ENCODE measurements at places on chromosomes 6 and 20.
A peak's percentile ranks its signal among the peaks of the same experiment; 100 is the strongest.

- DNase-seq = no peak
Measured at GRCh38 chr6:161076181-161076677, 84.7 kb downstream of the MAP3K4 start.

GRCh38 chr20:31547720-31548298, 33.6 kb downstream of the HM13 start:
- DNase-seq = no peak

- no peak for DNase-seq
Measured at GRCh38 chr6:75333676-75334200, 49.1 kb upstream of the TMEM30A start.

GRCh38 chr6:42841844-42842584, 37.4 kb upstream of the RPL7L1 start:
- no peak for DNase-seq

GRCh38 chr20:48821261-48821920, 6.4 kb downstream of the PREX1 start:
- no peak for DNase-seq

DNA sequence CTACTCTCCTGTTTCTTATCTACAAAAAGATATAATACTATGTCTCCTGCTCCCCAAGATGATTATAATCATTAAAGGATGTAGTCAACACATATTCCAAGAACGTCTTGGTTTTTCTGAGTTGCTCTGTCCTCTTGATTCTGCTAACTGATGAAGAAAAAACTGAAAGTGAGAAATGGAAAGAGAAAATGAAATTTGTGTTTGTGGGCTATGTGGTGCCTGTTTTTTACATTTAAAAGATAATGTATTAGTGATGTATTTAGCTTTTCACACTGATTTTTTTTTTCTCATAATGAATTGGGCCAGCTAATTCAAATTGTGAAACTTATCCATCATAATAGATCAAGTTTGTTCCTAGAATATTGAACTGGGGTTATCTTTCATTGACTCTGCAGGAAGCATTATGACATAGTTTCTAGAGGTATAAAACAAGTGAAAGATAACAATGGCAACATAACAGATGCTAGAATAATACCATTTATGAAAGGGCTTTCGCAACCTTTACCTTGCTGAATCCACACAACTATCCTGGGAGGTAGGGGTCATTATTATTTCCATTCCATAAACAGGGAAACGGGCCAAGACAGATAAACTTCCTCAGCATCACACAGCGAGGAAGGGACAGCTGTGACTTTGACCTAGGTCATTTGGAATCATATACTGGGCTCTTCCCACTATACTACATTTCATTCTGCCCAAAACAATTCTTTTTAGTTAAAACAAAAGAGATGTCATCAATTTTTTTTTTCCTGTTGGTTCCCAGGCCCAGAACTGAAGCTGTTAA, 336.7 kb downstream of the GJA1 start:
- DNase-seq = no peak

GRCh38 chr6:150702675-150703074, 103.0 kb downstream of the PLEKHG1 start:
- DNase-seq = no peak

- DNase-seq = no peak
Measured at GRCh38 chr6:144690133-144690532, 405.0 kb downstream of the UTRN start.

DNA sequence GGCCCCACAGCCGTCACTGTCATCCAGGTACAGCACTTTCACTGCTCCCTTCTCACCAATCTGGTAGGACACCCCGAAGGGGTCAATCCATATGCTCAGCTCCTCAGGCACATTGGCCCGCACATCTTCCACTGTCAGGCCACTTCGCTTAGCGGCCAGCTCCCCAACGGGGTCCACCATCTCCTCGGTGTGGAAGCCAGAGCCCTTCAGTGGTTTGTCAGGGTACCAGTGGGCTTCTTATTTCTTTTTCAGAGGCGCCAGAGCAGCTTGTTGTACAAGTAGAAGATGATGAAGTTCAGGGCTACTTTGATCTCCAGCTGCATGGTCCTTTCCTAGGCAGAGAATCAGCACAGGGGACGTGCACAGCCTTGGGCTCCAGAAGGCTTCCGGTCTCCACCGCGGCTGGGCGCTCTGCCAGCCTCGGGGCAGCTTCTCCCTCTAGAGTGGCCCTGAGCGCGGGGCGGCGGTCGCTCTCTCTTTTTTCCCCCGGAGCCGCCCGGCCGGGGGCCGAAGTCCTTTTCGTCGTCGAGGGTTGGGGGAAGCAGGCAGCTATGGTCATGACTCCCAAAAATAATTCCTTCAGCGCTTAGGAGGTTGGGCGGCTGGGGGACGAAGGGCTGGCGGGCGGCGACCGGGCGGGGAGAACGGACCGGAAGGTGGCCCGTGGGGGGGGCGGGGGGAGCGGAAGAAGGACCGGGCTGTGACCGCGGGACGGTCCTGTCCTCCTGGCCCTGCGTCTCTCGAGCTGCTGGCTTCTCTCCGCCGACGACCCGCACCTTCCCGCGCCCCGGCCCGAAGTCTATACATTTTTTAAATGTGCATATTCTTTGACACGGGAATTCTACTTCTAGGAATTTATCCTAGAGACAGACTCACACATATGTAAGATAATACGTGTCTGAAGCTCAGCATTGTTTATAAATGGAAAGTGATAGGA, 6.5 kb upstream of the ZSCAN9 start:
- DNase-seq = peak; percentile 60

GRCh38 chr6:14524319-14524718, 406.7 kb downstream of the CD83 start:
- DNase-seq = no peak

DNA sequence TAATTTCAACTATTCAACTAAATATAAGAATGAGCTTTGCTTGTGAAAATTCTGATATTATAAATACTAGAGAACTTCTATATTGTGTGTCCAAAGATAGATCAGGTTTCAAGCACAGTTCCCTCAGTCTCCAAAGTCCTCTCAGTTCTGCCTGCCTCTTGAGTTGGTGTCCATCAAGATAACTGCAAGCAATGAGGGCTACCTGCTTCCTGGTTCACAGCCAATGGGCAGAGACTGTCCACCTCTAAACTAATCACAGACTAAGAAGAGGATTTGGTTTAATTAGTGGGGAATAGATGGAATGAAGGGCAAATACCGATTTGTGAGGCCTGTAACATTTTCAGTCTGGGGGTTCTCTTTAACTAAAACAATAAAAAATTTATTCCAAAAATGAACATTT, 41.3 kb upstream of the LOC128125822 start:
- no peak for DNase-seq

DNA sequence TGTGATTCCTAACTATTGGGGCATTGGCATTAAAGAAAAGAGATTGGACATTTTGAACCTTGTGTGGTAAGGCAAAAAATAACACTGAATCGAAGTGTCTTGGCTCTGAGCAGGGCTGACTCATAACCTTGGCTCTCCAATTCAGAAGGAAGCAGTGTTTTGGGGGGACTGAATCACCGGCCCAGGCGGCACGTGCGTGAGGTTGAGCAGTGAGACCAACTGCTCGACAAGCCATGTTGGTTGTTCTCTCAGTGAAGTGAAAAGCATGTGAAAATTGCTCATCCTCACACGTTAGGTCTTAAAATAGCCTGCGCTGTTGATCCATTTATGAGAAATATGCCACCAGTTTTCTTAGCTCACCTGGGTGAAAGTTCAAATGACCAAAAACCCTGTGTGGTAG, 137.8 kb upstream of the SPACA1 start:
- no peak for DNase-seq

DNA sequence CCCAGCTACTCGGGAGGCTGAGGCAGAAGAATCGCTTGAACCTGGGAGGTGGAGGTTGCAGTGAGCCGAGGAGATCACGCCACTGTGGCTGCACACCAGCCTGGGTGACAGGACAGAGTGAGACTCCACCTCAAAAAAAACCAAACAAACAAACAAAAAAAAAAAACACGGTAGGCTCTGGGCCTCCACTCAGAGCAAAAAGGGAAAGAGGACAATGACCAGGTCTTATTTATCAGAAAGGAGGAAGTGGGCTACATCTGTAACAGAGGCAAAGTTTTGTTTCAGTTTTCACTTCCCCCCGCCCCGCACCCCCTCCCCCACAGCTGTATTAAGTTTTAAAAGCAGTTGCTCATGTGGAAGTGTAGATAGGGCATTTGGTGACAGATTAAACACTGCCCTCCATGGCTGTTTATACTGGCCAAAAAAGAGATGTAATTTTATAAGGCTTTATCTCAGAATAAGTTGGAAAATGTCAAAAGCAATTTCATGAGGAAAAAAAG, 114.6 kb downstream of the RCAN2 start:
- no peak for DNase-seq

DNA sequence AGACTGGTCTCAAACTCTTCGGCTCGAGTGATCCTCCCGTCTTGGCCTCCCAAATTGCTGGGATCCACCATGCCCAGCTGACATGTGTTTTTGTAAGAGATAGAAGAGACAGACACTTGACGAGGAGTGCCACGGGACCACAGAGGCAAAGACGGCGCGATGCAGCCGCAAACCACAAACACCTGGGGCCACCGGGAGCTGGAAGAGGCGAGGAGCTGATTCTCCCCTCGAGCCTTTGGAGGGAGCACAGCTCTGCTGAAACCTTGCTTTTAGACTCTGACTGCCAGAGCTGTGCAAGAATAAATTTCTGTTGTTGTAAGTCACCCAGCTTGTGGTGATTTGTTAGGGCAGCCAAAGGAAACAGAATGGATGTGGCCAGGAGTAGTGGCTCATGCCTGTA, 46.9 kb downstream of the TFAP2C start:
- DNase-seq = no peak

DNA sequence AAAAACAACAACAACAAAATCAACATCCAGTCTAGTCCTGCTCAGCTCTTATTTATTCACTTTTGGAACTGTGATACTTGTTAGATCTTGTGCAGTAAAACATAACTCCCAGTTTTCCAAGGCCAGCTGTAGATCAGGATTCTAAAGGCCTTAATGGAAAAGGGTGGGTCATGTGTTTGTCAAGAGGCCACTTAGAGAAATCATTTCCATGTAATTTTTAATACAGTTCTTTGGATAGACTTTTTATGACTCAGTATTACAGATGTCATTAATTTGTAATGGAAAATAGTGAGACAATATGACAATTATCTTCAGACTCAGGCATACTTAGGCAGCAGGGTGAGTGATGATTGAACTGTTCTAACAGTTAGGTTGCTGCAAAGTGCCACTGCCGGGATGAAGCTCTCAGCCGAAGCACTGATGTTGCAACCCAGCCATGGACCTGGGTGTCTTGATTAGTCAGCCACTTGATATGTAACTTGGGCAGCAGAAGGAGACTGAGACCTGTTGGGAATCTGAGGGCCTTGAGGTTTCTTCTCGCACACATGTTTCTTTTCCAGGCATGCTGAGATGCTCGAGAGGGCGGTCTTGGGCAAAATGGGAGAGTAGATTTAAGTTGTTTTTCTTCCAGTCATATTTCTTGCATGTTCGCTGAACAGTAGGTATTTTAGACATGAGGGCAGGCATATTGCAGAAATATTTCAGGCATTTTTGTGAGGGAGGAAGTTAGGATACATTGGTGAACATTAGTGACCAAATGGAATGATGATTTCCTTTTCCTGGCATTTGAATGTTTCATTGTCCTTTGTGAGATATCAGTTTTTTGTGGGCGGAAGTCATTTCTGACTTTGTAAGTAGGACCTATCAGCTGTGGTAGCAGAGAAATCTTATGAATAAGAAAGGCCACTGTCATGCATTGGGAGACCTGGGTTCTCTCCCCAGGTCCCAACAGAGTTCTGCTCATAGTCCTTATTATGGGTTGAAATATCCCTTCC, 52.3 kb downstream of the SLX4IP start:
- DNase-seq = no peak

- no peak for DNase-seq
Measured at GRCh38 chr6:147384737-147385710, 123.5 kb upstream of the SAMD5 start.

- no peak for DNase-seq
Measured at GRCh38 chr6:107716688-107717089, 107.4 kb downstream of the SCML4 start.

GRCh38 chr6:79544299-79544927, 7.2 kb upstream of the LCA5 start:
- no peak for DNase-seq

GRCh38 chr6:15502446-15503345, 160.1 kb downstream of the DTNBP1 start:
- DNase-seq = no peak

- DNase-seq = no peak
Measured at GRCh38 chr6:27592481-27593199, 119.7 kb upstream of the ZNF184 start.

DNA sequence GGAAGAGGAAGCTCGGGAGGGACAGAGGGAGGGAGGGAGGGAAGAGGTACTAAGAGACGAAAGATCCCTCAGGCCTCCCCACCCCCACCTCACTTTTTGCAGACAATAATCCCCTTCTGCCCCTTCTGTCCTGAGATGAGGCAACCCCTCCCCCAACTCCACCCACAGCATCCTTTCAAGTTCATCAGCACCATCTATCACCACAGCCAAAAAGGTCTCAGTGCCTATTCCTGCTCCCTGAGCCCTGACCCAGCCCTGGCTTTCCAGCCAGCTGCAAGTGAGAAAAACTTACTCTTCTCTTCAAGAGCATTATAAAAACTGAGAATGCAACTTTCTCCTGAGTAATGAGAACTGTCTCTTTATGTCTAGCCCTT, 133.2 kb upstream of the LRFN2 start:
- no peak for DNase-seq

DNA sequence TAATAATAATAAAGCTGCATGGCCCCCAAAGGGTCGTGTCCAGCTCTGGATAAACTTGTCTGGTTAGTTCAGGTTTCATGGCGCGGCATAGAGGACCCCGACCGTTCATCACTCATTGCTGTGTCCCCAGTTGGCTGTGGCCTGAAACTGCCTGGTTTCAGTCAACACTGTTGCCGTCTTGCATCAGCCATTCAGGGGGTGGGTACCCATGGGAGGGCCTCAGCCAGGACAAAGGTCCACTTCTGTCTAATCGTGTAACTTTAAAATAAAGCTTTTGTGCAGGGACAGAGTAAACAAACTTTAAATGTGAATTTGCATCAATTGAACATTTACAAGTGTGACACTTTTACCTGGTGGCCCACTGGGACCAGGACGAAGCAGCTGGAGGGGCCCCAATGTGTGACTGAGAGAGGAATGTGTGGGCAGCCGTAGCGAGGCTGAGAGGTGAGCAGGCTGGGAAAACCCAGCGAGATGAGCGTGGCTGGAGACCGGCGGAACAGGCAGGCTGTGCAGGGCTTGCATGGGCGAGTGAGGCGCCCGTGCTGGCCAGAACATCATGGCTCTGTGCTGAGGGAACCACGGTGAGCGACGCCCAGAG, 22.3 kb upstream of the UNC93A start:
- DNase-seq = peak; percentile 82

GRCh38 chr6:65671922-65672321, 35.1 kb downstream of the EYS start:
- no peak for DNase-seq

DNA sequence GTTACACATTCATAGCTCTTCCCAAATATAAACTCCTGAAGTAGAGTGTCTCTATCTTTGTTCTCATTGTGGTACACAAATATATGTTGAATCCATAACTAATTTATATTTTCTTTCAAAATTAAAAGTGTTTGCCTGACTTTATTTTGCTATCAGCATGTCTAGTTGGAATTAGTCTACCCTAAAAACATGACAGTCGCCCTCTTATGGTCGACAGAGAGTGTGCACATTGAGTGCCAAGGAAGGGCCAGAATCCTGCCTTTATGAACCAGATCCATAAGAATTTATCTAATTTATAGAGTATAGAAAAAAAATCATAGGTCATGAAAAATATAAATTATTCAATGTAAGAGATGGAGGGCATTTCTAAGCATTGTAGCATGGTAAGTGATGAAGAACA, 12.3 kb upstream of the DEFB112 start:
- no peak for DNase-seq

All from HuH-7 (cell line).